ENCODE measurements at places on chromosomes 11 and 22. TPM values are rescaled to one million over a fixed set of nuclear protein-coding genes. Genes with fewer than 3 reads are reported as not detected.

DNA sequence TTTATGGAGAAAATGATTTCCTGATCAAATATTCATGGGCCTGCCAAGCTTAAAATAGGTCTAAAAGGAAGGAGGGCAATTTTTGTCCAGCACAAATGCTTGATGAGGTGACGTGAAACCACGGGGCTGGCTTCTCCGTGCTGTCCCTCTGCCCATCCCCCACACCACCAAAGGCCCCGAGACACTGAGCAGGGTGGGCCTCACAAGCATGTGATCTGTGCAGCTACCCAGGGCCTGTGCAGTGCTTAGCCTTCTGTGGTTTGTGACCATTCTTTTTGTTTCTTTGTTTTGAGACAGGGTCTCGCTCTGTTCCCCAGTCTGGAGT, 94.8 kb upstream of the RTL6 start:
- DNase-seq, result no peak

DNA sequence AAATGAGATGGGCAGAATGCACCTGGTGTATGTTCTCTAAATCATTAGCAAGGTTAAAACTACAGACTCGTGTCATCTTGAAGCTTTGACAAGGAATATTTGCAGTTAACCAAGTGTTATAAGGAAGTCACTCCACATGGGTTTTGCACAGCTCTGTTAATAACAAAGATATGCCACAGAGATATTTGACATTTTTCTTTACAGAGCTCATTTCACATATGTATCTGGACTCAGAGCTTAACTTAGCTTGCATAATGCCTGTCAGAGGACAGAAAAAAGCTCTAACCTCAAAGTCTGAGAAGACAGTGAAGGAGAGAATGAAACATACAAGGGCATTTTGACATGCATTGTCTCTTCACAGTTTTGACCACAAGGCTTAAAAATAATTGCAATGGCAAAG, 105.5 kb downstream of the C11orf87 start:
- DNase-seq, result no peak

DNA sequence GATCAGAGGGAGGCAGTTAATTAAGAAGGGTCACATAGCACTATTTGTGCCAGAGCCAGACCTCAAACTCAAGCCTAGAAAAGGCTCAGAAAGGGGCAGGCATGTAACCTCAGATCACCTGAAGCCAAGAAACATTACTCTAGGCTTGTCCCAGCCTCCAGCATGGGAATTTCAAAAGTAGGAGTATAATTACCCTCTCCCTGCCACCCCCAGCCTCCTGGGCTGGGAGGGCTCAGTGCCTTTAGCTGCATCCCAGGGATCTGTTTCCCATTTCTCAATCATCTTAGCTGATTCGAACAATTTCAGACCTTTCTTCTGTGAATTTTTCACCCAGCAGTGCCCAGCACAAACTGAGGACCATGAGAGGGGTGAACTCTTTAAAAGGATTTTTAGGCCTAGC, 33.1 kb upstream of the LRRC10B start:
- DNase-seq, result no peak

GRCh38 chr11:11514246-11514645, 107.6 kb downstream of the GALNT18 start:
- no peak for DNase-seq

The OR4D5 gene
- total RNA-seq, result not detected

DNA sequence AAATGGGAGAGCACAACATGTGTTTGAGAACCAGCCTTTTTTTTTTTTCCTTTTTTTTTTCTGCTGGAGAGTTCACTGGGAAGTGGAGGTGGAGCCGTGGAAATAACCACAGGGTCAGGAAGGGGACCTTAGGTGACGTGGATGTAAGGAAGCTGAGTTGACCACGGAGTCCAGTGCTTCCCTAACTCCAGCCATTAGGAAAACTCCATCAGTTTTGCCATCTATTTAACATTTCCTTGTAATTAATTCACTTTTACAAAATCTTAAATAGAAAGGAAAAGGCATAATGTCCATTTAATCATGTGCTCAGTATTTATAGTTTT, 2.0 kb upstream of the CDK2AP2 start:
- no peak for DNase-seq

GRCh38 chr11:86013713-86014112, 55.2 kb downstream of the PICALM start:
- no peak for DNase-seq

DNA sequence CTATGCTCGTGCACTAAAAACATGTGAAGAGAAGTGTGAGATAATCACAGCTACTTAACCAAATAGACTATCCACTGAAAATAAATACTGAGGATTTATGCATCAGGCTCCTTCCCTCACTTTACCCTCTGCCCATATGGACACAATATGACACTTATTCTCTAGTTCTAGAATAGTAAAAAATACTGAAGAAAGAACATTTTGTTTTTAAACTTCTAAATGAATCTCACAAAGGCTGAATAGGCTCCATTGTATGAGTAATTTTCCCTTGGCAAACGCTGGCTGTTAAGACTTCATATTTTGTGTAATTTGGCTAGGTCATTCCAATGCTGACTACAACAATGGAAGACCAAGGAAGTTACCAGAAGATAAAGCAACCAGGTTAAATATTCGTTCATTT, 9.9 kb downstream of the HPS5 start:
- DNase-seq, result no peak

Measured in GM12878 (cell line).